ENCODE measurements at places on chromosomes 12 and 14.

- DNase-seq = no peak
Measured at GRCh38 chr12:62522984-62523383, 56.4 kb downstream of the MON2 start.

DNA sequence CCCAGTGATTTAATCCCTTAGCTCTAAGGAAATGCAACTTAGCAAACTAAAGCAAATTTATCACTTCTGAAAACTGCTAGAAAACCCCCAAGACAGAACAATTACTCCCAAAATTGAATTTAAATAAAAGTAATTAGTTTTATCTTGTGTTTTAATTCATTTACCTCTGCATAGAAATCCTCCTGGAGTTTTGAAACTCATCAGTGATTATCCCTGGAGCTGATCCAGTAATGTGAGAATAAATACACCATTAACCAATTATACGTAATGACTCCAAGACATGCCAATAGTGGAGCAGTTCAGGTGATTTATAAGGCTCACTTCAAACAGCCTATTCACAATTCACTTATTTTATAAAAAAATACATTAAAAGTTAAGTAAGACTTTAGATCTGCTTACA, 855.3 kb upstream of the FLRT2 start:
- DNase-seq = no peak

DNA sequence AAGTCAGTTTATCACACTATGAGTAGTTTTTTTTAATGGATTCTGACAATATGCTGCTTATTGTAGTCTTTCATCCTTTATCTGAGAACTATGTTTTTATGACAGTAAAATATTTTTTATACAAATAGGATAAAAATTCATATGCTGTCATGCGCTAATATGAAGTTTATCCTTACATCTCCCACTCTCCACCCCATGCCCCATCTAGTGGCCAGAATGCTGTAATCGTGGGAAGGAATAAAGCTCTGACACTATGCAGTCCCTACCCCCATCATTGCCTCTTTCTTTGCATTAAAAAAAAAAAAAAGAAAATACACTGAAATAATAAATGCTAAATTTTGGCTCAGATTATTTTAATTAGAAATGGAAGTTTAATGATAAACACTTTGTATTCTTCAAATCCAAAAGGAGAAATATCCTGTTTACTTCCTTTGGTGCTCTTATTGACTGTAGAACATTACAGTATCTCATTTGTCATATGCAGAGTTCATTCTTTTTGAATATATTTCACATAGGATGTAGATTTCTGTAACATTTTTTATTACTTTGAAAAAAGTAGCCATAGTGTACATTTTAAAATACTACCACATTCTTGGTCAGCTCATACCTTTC, 145.9 kb upstream of the SLCO1C1 start:
- DNase-seq = no peak

GRCh38 chr12:31310488-31310887, 15.5 kb downstream of the SINHCAF start:
- DNase-seq = no peak

- no peak for DNase-seq
Measured at GRCh38 chr12:67921286-67921685, 68.0 kb upstream of the IFNG-AS1 start.

GRCh38 chr14:38290601-38291188, 34.8 kb upstream of the CLEC14A start:
- no peak for DNase-seq

DNA sequence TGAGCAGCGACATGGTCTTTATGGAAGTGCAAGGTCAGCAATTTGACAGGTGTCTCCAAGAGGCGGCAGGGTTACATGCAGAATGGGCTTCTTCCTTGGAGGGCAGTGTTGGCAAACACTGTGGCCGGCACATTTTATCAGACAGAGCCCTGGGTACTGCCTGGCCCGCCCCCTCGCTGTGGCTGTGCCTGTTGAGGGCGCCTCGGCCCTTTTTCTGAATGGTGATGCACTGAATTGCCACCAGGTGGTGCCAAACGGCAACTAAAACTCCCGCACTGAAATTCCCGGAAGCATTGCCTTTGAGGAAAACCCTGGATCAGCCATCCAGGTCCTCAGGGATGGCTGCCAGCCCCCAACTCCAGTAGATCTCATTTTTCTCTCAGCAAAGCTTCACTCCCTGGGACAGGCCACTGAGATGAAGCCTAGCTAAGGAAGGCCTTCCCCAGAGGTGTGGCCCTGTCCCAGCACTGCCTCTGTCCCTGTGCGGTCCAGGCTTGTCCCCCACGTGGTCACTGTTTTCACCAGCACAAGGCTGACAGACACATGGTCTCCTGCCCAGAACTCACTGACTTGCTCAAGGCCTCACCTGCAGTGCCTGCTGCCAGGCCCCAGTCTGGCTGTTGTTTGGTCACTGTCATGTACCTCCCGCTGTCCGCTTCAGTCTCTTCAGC, 73.6 kb downstream of the TESC start:
- no peak for DNase-seq

GRCh38 chr14:39451811-39452210, 19.6 kb upstream of the FBXO33 start:
- DNase-seq = no peak

DNA sequence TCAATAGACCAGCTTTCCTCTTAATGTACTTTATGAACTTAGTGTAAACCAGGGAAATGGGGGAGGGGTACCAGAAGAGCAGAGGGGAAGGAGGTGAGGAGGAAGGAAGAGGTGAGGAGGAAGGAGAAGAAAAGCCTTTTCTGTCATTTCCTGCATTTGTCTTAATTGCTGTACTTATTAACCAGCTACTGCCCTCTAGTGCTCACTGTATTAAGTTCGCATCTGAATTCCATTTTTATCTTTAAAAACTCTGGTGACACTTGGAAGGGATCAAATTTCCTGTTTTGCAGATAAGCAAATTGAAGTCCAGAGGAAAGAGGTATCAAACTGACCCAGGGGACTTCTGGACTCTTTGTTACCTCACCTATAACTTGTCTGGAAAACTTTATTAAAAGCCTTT, 22.2 kb downstream of the MANSC1 start:
- peak; percentile 24 for DNase-seq

DNA sequence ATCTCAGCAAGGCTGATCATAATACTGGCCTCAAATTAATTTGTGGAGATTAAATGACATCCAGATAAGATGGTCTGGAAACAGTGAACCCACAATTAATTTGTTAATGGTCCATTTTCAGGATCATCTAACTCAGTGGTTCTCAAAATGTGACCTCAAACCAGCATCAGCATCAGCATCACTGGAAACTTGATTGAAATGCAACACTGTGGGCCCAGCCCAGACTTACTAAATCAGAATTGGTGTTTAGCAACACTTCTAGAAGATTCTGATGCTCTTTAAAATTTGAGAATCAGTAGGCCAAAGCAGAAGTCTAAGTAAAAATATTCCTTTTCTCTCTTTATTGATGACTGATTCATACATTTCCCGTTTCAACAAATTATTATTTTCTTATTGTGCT, 10.7 kb upstream of the KRT82 start:
- no peak for DNase-seq

DNA sequence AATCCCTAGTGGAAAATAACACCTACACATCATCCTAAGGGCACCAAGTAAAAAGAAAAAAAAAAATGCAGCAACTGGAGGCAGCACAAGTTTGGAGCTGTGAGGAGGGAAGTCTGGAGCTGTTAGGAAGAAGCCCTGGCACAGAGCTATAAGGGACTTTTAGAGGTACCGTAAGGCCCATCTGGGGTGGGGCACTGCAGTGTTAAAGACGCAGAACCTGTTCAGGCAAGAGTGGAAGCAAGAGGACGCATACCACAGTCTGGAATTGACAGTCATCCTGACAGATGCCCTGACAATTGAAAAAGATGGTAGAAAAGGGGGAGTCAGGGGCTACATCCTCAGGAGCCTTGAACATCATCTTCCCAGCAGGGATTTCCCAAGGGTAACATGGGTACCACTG, 195.9 kb upstream of the PLEKHG7 start:
- no peak for DNase-seq

DNA sequence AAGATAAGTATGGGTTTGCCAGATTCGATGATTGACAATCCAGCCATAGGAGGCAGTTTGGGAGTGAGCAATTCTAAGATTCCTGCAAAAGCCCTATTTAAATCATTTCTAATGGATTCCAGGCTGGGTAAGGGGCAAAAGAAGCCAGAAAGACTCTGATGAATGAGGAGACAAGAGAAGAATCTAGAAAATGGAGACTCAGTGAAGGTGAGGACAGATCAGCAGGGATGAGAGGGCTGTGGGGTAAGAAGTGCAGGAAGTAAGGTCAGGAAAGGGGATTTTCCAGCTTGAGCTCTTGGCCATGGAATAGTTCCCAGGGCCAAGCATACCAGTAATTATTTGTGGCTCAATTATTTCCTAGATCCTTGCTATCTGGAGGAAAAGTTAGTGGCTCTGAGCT, 87.3 kb downstream of the TMX1 start:
- DNase-seq = no peak

DNA sequence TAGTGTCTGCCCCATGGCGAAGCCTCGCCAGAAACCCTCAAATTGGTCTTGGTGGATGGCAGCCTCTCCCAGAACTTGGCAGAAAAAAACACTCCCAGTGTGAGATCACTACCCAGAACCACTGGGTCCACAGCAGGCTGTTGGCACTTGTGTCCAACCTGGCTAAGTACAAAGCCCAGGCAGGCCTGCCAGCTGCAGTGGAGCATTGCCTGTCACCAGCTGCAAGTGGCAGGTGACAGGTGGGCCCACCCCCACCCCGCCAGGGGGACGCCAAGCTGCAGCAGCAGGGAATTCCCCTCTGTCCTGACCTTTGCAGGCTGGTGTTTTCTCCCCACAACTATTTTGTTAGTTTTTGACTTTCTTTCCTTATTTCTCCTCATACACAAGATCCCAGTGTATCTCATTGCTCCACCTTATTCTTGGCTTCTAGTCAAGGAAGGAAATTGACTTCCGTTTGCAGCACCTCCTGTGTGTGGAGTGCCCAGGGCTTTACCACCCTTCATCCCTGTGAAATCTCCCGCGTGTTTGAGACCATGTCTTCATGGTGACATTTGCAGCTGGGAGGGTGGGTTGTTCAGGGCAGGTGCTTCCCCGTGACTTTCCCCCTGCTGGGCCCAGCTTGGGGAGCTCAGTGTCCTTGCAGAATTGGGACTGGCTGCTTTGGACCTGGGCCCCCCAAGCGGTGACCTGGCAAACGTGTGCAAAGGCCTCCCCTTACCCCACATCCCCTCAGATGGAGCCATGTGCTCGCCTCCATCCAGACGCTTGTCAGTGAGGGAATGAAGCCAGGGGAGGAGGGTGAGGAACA, 73.8 kb upstream of the RIN3 start:
- no peak for DNase-seq

- no peak for DNase-seq
Measured at GRCh38 chr14:92998946-92999345, 76.0 kb downstream of the CHGA start.

- no peak for DNase-seq
Measured at GRCh38 chr12:110689281-110690126, 589 bp upstream of the HVCN1 start.

DNA sequence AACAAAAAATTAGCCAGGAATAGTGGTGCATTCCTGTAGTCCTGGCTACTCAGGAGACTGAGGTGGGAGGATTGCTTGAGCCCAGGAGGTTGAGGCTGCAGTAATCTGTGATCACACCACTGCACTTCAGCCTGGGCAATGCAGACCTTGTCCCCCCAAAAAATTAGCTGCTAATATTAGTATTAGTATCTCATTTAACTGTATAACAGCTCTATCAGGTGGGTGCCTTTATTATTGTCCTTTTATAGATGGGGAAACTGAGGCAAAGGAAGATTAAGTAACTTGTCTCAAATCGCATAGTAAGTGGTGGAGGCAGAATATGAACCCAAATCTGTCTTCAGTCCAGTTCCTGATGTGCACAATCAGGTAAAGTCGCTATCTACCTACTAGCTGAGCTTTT, 142.3 kb upstream of the CRY1 start:
- DNase-seq = no peak

GRCh38 chr12:3596703-3597415, 105.9 kb downstream of the PRMT8 start:
- DNase-seq = no peak

- DNase-seq = no peak
Measured at GRCh38 chr14:81455390-81455789, 55.3 kb upstream of the STON2 start.

DNA sequence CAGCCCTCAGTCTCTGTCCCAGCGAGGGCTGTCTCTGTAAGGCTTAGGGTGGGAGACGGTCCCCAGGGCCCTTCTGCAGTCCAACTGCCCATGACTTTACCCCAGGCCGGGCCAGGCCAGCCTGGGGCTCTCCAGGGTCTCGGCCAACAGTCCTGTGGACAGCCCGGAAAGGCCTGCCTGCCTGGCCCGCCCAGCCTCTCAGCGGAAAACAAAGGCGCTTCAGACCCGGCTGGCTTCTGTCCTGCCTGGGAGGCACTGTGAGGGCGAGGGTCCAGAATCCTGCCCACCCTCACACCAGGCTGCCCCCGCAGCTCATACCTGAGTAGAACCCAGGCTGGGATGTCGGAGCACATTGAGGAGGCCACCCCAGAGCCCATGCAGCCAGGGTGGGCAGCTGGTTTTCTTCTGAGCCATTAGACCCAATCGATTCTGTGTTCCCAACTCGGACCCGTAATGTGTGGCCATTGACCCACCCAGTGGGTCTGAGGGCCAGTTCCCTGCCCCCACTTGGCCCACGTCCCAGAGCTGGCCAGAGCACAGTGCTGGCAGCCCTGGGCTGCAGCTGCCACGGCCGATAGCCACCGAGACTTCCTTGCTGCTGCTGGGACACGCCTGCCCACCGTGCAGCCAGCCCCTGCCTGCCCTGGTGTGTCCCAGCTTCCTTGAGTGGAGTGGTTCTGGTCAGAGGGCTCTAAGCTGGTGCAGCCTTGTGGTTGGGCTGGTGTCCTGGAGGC, 1.6 kb downstream of the CRIP2 start:
- DNase-seq = no peak

- DNase-seq = no peak
Measured at GRCh38 chr14:61690982-61691381, 4.3 kb upstream of the HIF1A start.

GRCh38 chr14:81450100-81450531, 50.0 kb upstream of the STON2 start:
- DNase-seq = no peak

GRCh38 chr14:105375635-105376057, 22.7 kb upstream of the TEX22 start:
- DNase-seq = no peak

DNA sequence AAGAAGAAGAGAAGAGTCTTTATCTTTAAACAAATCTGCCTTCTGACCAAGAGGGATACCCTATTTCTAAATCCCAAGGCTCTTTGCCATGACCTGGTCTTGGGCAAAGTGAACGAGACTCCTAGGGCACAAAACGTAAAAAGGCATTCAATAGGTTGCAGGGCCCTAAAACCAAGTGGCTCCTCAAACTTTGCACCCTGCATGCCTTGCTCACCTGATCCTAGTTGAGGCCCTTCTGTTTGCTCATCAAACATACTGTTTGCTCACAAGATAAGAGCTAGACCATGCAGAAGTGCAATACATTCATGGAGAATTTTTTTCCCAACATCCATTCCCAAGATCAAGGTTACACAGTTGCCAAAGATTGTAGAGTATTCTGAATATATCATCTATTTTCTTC, 7.9 kb upstream of the PRH1 start:
- no peak for DNase-seq

DNA sequence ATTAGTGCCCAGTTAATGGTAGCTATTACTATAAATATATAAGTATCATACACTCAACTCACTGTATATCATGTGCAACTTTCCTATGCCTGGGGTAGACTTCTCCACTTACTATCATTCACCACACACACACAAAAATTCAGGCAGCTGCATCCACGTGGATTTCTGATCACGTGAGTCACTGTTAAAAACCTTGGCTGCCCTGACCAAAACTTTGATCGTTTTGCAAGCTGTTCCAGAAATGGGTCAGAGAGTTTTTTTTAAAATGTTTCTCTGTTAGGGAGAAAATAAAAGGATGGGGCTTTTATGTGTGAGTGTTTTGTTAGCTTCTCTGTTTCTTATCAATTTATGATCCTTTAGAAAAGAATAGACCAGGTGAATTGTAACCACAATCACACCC, 198.2 kb upstream of the CNOT2 start:
- no peak for DNase-seq
